ENCODE measurements at places on chromosomes 1 and 21. TPM values are rescaled to one million over a fixed set of nuclear protein-coding genes. Genes with fewer than 3 reads are reported as not detected.

TEX38 gene
- total RNA-seq: not detected

TFF2 gene
- not detected for total RNA-seq

GRCh38 chr1:40876891-40877290 lies 14.7 kb upstream of the CITED4 start:
- no peak for DNase-seq

DNA sequence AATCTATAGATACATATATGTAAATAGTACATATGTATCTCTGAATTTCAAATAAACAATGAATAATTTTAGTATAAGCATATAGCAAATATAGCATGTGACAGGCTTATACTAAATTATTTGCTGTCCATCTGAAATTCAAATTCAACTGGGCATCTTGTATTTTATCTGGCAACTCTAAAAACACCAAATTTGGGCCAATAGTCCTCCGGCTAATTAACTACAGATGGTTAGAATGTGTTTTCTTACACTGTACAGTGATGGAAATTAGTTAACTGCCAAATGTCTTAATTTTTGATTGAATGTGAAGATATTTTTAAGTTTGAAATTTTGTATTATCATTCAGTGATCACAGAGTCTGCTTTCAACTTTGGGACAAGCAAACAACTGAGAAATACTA lies 30.7 kb downstream of the KCNJ15 start:
- no peak for DNase-seq

GRCh38 chr1:69413129-69413528 lies 154.6 kb upstream of the LRRC7 start:
- DNase-seq: no peak

GRCh38 chr21:46229133-46229922 lies 754 bp upstream of the LSS start:
- no peak for DNase-seq
